ENCODE measurements at places on chromosomes 5 and 9.

DNA sequence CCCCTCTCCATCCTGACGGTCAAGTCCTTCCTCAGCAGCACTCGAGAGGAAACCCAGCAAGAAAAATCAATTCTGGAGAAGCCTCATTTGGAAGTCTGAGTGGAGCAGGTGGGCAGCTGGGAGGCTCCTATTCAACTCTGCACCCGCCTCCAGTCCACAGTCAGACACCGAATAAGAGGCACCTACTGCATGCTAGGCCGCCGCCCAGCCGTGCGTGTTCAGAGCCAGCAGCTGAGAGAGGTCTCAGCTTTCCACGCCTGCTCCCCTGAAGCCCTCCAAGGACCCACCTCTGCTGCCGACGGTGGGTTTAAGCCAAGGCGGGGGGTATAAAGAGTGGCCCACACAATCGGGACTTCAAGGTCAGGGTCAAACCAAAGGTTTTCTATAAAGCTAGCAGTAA is 41.9 kb downstream of the VAV2 start:
- DNase-seq, result no peak

GRCh38 chr9:114507726-114508125 is 2.5 kb upstream of the WHRN start:
- DNase-seq, result no peak

DNA sequence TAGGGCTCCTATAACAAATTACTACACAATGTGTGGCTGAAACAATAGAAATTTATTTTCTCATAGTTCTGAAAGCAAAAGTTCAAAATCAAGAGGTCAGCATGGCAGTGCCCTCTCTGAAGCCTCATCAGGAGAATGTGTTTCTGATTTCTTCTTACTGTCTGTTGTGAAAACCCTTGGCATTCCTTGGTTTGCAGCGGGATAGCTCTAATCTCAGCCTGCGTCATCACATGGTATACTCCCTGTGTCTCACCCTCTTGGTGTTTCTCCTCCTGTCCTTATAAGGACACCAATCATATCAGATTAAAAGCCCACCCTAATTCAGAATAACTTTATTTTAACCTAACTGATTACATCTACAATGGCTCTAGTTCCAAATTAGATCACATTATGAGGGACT is 87.5 kb upstream of the CDH9 start:
- no peak for DNase-seq

- DNase-seq, result no peak
These were observed 73.8 kb upstream of the IFNE start for GRCh38 chr9:21555911-21556310.

- DNase-seq, result no peak
These were observed 15.0 kb downstream of the NPR3 start for GRCh38 chr5:32726086-32726557.

DNA sequence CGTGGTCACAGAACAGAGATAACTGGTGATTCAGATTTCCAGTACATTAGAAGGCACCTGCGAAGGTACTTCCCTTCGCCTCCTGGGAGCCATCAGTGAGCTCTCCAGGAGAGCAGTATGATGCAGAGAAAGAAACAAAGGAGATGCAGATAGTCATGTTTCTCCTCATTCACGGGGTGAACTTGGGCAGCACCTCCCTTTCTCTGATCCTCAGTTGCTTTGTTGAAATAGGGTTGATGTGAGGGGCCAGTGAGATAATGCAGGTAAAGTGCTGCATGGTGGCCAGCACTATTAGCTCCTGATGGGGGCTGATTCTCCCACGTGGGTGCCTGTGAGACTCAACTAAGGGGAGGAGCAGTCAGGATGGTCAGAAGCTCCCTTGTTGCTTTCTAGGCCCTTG is 46.6 kb upstream of the ZNF169 start:
- DNase-seq, result no peak

DNA sequence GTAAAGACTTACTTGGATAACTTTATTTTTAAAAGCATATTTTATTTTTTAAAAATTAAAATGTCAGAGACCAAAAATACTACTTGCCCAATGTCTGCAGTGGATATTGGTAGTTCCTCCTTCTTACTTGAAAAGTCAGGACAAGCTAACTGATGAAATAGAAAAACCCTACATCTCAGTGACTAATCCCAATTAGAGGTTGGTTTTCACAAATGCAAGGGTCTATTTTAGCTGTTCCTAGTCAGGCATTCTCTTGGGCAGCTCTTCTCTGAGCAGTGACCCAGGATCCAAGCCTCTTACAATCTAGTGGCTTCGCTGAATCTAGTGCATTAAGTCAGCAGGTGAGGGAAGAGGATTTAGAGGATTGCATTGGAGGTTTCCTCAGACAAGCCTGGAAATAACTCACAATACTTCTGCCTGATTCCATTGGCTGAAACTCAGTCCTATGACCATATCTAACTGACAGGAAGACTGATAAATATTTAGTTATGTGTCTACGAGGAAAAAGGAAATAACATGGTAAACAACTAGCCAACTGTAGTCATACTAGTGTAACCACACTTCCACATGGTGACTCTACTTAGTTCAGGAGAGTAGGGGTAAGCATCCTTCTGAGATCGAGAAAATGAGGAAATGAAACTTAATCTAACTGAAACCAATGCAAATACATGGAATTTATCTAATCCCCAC is 34.2 kb upstream of the MIER3 start:
- DNase-seq, result no peak

GRCh38 chr5:111996574-111996973 is 239.6 kb upstream of the NREP start:
- no peak for DNase-seq

DNA sequence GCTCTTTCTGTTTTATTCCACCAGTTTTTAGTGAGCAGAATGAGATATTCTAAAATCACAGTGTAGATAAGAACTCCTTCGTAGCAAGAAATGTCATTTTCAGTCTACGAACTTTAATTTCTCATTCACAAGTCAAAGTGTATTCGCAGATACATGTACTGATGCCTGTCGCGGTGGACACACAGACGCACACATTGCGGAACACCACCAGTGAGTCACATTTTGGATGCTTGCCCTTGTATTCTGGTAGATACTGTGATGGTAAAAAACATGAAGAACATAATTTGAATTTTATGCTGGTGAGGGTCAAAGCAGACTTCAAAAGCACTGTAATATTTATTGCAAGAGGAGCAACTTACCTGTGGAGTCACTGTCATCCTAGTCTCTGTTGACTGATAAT is 4.7 kb upstream of the C9orf57 start:
- DNase-seq, result no peak

- no peak for DNase-seq
These were observed 36.2 kb upstream of the ANKRD55 start for GRCh38 chr5:56269216-56269927.

DNA sequence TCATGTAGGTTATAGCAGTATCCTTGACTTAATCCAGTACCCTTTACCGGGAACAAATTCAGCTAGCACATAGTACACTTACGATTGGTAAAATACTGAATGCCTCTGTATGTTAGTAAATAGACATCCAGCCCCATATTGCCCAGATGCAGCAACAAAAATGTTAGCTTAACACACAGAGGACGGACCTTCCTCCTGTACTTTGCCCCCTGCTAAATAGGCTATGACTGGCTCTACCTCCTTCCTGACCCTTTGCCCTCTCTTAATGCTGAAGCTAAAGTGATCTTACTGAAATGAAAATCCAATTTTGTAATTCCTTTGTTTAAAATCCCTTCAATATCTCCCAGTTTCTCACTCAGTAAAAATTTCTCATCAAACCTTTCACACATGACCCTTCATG is 183.1 kb downstream of the PARP8 start:
- no peak for DNase-seq

GRCh38 chr9:126624912-126625311 is 11.2 kb downstream of the LMX1B start:
- no peak for DNase-seq

DNA sequence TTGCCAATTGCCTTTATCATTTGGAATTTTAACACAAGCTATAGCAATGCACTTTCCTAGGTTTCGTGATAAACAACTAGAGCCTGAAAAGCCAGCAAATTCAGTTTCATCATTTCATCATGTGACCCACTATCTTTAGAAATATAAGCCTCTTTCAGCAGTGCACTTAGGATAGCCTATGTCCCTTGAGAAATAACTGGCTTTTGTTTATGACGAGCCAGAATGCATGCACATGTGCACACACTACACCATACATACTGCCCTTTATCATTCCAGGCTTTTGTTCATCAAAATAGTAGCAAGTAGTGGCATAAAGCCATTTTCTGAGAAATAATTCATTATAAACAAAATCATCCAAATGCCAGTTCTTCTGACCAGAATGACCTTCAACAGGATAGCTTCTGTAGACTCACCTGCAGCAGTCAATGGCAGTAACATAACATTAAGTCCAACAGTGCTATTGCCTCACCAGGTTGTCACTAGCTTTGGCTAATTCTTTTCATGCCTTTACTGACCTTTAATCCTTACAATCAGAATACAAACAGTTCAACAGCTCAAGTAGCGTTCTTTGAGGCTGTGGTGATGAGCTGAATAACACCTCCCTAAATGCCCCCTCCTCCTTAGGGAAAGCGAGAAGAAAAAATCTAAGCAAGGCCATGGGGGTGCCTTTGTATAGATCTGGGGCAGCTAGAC is 132.3 kb upstream of the SMARCA2 start:
- no peak for DNase-seq

DNA sequence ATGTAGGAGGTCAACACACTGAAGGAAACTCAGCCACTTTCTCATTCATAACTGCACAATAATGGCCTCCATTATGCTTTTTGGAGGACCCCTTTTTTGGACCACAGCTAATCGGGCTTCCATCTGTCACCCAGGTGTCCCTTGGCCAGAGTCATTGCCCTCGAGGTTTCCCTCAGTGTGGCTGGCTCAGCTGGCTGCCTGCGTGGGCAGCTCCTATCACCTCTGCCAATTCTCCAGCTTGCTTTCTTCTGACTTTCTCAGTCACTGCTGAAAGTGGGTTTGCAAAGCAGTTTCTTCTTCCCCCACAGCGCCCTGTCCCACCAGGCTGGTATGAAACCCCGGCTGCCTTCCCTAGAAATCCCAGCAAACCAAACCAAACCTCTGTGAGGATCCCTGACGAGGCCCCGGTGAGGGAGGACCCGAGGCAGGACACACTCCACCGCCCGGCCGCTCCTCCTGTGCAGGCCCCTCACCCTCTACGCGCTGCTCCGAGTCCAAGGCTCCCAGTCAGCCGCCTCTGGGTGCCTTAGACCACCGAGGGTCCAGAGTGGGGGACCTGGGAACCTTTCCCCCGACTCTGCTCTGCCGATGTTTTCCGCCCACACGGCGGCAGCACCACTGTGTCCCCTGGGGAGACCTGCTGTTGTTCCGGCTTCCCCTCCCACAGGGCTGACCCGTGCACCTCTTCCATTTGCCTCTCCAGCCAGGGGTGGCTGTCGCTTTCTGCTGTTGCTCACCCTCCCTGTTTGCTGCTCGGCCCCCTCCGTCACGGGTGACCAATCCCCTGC is 109.5 kb downstream of the TENT4A start:
- DNase-seq, result no peak

- no peak for DNase-seq
These were observed 207.5 kb downstream of the PAX5 start for GRCh38 chr9:36826581-36826980.

GRCh38 chr9:35945341-35946018 is 12.5 kb downstream of the OR2S2 start:
- peak; percentile 52 for DNase-seq

GRCh38 chr9:16357828-16358227 is 512.6 kb downstream of the BNC2 start:
- DNase-seq, result no peak

GRCh38 chr5:60958088-60958487 is 13.1 kb downstream of the NDUFAF2 start:
- DNase-seq, result no peak

DNA sequence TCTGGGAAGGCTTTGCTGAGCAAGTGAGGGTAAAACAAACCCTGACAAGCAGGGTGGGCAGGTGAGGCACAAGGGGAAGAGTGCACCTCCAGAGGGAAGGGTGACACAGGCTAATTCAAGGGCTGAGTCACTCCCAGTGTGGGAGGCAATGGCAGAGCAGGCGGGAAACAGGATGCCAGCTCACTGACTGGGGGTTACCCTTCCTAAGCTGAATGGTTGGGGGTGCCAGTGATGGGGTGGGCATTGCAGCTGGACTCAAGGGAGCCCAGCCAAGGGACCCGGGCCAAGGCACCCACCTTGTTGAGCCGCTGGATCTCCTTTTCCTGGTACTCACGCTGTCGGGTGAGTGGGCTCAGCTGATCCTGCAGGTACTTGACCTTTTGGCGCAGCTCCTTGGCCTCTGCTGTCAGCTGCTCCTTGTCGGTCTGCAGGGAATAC is 18.4 kb downstream of the GPX3 start:
- no peak for DNase-seq

DNA sequence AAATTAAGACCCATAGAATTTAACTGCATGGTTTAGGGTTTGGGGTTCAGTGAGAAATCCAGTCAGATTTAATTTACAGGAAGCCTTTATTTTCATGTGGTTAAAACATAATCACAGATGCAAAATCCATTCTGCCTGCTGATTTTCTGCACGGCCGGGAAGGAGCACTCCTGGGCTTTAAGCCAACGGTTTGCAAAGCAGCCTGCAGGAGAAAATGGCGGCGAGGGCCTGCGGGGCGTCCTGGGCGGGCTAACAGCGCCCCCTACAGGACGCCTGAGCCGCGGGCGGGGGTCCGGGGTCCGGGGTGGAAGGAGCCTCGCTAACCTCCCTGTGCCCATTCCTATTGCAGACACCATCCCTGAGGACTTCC is 47.6 kb downstream of the THBS4 start:
- DNase-seq, result peak; percentile 65

DNA sequence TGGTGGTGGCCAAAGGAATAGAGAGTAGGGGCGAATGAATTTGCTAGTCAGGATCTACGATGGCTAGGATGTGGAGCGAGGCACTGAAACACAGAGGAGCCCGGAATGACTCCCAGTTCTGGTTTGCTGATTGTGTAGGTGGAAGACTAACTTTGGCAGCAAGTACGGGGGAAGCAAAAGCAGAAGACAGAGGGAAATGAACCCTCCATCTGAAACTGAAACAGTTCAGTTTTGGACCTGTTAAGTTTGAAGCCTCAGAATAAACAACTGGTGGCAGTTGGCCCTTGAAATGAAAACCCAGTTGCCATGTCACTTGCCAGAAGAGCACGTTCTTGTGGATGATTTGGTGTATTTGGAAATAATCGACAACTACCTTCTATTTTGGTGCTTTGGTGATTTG is 15.4 kb upstream of the SMIM15 start:
- no peak for DNase-seq

DNA sequence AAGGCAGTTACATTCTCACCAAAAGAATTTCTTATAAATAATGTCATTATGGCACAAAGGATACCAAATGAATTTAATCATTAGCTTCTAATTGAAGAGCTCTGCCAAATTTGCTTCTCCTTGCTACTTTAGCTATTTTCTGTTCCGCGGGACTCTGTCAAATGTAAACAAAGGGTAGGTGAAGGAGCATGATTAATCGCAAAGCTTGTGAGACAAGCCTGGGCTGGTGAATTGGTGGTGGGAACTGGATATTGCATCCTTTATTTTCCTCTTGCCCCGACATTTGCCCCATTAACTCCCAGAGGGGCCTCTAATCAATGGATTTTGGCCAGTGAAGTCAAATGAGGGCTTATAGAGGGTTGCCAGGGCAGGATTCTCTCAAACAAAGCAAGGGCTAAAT is 234.2 kb upstream of the RFX3 start:
- no peak for DNase-seq

GRCh38 chr5:61182449-61182848 is 20.2 kb upstream of the SMIM15 start:
- no peak for DNase-seq

GRCh38 chr5:157926977-157927376 is 68.0 kb upstream of the CLINT1 start:
- DNase-seq, result no peak
